ENCODE measurements at places on chromosomes 6 and 20.

DNA sequence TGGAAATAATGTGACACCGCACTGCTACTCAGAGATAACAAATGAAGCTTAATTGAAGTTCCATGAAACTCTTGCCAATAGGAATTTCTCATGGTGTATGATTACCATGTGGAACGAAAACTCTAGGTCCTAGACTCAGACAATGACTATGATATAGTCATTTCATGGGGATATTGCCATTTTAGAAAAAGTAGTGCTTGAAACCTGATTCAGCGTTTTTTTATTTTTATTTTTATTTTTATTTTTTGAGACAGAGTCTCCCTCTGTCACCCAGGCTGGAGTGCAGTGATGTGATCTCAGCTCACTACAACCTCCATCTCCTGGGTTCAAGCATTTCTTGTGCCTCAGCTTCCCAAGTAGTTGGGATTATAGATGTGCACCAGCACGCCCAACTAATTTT is 253.9 kb downstream of the FARS2 start:
- DNase-seq: no peak

DNA sequence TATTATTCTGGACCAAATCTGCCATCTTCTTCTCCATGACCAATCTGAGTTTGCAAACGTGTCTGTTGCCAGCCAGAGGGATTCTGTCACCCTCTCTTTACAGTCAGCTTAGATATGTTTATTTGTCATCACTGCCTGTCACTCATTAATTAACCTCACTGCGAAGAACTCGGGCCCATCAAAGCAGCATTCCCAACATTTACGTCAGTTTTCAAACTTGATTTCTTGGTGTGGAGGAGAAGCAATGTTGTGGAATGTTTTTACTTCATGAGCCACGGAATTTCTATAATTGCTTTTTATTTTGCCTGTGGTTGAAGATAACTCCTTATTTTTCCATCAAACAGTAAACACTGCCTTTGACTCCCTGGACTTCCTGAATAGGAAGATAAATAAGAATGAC is 91.8 kb upstream of the CNKSR3 start:
- no peak for DNase-seq

DNA sequence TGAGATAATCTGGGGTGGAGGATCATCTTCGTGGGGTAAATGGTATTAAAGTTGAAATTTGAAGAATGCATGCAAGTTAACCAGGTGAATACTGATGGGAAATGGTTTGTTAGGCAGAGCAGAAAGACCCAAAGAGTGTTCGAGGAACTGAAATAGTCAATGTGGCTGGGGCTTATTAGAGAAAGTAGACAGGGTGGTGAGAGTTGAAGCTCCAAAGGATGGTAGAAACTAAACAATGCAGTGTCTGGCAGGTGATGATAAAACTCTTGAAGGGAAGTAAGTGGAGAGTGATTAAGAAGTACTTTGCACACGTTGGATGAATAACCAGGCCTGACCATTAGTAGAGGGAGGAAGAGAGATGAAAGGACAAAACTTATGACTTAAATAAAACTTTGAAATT is 39.8 kb upstream of the CENPW start:
- DNase-seq: no peak

GRCh38 chr20:9488063-9488462 is 26.3 kb upstream of the LAMP5 start:
- DNase-seq: no peak

- DNase-seq: no peak
Observed at GRCh38 chr6:75751443-75751842, 2.4 kb downstream of the MYO6 start.

GRCh38 chr6:32147401-32148132 is 4.2 kb downstream of the PRRT1 start:
- no peak for DNase-seq

DNA sequence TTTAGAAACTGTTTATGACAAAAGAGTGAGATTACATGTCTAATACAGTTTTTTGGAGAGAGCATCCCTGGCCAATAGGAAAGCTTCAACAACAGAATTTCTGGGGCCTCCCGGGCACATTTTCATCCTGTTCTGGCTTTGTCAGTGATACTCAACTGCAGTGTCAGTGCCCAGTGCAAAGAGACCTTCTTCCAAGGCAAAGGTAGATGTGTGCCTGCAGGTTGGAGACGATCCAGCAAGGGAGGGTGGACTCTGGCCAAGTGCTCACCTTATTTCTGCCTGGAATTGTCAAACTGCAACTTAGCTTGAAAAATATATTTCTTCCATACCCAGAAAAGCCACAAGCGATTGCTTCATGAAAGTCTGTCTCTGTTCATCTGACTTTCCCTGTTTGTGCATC is 211.6 kb upstream of the SNX9 start:
- no peak for DNase-seq

GRCh38 chr6:16766043-16766536 is 4.8 kb upstream of the ATXN1 start:
- DNase-seq: no peak

DNA sequence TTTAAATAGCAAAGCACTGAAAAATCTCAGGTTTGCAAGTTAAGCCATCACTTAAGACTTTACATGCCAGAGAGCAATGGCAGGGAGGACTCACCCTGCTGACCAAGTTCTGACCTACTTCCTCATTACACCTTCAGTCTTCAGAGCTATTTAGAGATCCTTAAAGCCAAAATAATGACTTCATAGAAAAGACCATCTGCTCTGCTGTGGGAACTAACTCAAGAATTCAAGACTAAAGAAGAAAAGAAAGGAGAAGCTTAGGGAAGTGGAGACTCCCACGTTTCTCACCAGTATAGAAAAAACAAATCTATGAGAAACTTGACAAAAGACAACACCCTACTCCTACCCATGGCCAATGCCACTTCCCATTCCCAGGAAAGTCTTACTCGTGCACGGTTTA is 28.6 kb downstream of the XPO5 start:
- DNase-seq: no peak

DNA sequence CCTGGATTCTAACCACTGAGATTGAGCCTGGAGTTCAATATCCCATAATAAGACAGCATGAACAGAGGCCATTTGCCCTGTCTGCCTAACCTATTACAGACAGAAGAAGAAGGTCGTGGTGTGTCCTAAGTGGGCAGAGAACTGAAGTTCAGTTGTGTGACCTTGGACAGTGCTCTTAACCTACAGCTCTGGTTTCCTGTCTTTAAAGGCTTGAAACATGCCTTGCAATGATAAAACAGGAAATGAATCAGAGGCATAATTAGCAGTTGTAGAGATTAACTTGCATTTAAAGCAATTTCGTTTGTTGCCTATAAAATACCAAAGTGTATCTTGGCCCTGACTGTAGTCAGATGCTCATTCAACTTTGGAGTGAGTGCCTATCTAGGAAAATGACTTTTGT is 507.2 kb upstream of the CHD6 start:
- DNase-seq: peak; percentile 40

- DNase-seq: no peak
Observed at GRCh38 chr6:44733868-44734267, 346.4 kb downstream of the CDC5L start.

DNA sequence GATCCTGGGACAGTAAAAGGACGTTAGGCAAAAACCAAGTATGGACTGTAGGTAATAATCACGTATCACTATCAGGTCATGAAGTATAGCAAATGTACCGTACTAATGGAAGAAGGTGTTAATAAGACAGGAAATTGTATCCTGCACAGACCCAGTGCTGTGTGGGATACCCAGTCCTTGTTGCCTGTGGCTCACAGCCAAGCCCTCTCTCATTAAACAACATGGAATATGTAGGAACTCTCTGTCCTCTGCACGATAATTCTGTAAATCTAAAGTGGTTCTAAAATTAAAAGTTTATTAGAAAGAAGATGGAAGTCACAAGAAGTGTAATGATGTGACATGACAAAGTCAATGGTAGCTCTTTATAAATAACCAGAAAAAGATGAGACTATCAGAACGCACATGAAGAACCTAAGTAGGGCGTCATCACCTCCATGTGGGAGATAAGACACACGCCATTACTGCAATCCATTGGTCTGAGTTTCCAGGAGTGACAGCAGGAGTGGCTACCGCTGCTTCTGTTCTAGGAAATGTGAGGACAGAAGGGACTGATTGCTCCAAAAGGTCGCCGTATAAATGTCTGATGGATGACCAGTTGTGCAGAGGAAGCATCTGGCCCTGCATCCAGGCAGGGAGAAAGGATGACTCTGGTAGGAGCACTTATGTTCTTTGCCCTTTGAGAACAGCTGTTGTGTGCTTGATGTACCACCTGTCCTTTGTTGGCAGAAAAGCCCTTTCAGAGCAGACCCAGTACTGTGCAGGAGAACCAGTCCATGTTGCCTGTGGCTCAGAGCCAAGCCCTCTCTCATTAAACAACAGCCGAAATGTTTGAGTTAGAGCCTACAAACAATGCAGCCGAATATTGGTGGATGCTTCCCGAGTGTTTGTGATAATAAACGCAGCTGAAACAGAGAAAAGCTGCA is 125.6 kb downstream of the FIG4 start:
- DNase-seq: no peak

GRCh38 chr20:32578840-32579390 is 6.2 kb downstream of the NOL4L start:
- no peak for DNase-seq

DNA sequence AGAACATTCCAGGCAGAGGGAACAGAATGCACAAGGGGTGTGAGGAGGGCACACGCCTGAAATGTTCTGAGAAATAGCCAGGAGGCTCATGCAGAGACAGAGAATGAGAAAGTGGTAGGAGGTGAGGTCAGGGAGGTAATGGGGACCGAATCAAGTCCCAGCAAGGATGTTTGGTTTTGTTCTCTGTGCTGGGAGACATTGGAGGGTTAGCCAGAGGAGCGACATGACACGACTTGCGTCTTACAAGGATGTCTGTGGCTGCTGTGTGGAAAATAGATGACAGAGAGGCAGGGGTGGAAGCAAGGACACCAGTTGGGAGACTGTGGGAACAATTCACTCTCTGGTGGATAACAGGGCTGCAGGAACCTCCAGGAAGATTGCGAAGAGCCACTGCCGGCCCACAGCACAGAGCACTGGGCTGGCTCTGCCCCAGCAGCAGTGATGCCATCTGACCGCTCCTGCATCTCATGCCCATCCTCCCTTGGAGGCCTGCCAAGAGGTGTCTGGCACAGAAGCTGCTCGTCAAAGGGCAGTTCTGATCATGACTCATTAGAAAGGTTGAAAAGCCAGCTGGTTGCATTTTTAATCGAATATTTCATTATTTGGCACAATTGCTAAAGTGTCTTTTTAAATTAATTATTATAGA is 57.7 kb upstream of the CD83 start:
- peak; percentile 88 for DNase-seq

GRCh38 chr20:37519508-37520418 is 1.3 kb upstream of the NNAT start:
- no peak for DNase-seq

DNA sequence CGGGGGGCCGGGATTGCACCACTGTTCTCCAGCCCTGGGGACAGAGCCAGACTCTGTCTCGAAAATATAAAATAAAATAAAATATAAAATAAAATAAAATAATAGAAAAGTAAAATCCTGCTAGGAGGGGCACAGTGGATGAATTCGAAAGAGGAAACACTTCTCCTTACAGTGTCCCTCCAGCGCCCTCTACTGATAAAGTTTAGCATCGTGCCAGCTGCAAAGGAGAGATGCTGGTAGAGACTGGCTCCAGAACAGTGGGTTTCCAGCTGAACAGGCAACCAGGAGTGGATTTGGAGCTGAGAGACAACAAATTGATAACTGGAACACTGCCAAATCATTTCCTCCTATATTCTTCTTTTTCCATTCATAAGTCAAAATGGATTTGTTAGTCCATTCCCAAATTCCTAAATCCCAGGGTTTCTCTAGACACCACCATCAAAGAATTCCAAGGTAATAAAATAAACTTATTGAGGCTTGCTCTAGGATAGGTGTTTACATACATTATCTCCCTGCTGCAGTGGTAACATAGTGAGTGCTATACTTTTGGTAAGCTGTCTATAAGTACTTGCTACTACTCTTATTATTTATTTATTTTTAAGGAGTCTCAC is 31.7 kb upstream of the TBPL1 start:
- peak; percentile 84 for DNase-seq

DNA sequence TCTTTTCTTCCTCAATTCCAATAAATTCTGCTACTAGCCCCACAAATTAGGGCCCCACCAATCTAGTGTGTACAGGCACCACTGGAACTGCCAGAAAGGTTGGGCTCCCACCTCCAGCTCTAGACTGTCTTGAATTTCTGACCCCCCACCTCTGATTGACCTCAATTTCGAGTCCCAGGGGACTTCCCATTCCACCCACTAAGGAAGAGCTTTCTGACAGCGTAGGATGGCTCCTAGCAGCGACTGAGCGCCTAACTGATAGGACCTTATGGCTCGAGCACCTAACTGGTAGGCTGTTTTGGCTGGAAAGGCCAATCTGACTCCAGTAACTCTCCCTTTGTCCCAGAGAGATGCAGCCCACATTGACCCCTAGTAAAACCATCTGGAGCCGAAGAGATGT is 171.6 kb upstream of the ZNF184 start:
- DNase-seq: no peak

GRCh38 chr6:147826698-147827097 is 318.2 kb downstream of the SAMD5 start:
- no peak for DNase-seq

DNA sequence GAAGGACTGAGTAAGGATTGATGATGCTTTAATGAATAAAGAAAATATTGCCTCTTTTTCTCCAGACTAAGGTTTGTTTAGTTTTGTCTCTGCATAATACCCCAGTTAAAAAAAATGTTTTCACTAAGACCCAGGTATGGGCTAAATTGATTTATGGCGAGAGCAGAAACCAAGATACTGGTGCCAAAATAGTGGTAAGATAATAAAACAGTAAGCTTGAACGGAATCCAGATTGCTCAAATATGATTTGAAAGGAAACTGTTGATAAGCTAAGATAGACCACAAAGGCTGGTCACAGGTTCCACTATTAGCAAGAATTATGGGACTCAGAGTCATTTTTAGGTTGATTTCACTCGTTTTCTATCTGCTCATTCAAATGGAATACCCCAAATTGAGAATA is 831.2 kb downstream of the EPHA7 start:
- no peak for DNase-seq

GRCh38 chr6:127561660-127562059 is 15.3 kb upstream of the C6orf58 start:
- DNase-seq: no peak

GRCh38 chr6:11244387-11245126 is 12.1 kb upstream of the NEDD9 start:
- no peak for DNase-seq

- DNase-seq: peak; percentile 62
Observed at GRCh38 chr6:142947714-142948480, 2.9 kb upstream of the HIVEP2 start.

GRCh38 chr20:34709831-34710567 is 5.9 kb downstream of the TP53INP2 start:
- peak; percentile 89 for DNase-seq

Data from RPMI8226 (cell line).